ENCODE measurements at places on chromosomes 12 and 14.

DNA sequence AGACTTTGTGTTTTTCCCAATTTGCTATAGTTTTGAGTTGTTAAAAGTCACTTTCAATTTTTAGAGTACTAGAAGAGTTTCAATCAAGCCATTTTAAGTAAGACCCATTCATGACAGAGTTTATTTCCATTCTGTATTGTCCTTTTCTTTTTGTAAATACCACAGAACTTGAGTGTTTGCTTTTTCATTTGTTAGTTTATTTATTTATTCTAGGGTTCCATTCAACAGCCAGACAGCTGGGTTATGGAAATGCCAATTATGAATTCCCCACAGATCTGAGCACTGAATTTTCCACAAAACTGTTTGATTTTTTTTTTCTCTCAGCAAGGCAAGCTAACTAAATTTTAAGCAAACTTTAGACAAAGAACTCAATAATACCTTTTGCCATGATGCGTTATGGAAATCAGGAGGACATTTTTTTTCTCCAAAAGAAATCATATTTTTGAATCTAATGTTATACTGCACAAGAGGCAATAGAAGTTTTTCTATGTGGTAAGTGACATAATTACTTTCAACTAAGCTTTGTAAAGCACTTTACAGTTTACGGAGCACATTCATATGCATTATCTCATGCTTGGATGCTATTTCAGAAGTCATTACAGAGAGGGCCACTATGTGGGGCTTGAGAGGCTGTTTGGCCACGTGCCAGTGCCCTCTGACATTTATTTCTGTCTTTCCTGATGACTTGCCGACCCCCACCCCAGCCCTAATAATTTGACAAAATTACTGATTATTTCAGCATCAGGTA lies 181.5 kb downstream of the VRK1 start:
- no peak for DNase-seq

GRCh38 chr14:90600619-90601018 lies 203.8 kb downstream of the CALM1 start:
- no peak for DNase-seq

DNA sequence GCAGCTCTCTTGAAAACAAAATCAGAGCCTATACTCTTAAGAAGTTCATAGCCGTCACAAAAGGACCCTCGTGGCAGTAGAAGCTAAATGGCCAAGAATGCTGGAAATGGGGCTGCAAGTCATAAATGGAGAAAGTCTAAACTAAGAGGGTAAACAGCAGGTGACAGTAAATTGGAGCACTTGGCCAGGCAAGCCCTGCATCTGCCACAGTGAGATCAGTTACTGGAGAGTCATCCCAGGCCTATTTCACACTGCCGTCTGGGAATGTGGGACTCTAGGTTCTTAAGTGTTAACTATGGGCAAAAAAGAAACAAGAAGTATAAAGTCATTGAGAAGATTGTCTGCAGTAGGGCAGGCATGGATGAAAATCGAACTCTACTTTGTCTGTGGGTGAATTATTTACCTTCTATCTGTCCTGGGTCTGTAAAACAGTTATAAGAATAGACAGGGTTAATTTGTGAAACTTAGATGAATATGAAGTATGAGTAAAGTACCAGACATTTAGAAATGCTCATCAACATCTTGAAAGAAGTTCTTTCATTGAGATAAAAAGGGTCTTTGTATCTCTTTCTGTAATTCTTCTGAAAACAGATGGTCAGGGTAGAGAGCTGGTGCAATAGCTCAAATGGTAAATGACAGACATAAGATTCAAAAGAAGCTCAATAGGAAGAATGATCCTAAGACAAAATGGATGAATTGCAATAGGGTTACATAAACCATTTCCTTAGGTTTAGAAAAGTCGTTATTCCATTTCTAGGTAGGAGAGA lies 792.5 kb downstream of the DIO2 start:
- DNase-seq = no peak

DNA sequence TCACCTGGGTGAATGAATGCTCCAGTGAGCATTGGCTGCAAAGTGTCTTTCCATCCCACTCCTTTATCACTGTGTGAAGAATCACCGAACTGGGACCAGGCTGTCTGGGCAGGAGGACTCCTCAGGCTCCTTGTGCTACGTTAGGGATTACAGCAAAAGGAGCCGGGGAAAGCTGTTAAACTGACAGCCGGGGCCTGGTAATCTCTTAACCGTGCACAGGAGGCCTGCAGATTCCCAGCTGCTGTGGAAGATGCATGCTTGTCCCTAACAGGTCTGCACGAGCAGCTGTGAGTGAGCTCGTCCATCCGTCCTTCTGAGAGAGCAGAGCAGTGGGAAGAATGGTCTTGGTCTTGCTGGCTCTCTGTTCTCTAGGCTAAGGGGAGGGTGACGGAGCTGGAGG lies 231.5 kb downstream of the AACS start:
- DNase-seq = no peak

DNA sequence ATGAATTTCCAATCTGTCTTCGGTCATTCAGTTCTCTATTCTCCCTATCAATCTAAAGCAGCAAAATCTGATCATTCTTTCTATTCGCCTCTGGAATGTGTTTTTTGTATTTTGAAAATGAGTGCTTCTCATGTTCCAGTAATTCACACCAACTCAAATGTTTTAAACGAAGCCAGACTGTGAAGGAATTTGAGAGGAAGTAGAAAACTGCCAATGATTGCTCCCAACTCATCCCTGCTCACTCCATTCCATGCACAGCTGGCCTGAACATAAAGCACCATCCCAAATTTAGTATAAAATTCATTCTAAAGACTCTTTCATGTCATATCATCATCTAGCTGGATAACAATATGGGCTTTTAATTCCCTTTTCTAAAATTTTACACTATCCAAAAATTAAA lies 123.8 kb downstream of the DUSP6 start:
- DNase-seq = no peak

DNA sequence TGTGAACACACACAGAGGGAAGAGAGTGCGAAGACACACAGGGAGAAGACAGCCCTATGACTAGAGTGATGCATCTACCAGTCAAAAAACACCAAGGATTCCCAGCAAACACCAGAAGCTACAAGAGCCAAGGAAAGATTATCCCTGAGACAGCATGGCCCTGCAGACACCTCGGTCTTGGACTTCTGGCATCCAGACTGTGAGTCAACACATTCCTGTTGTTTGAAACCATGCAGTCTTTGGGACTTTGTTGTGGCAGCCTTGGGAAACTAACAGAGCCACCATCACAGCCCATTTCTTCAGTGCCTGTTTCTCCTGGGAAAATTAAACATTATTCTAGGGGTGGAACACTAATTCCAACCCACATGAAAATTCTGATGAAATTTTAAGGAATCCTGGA lies 220.6 kb downstream of the GXYLT1 start:
- no peak for DNase-seq

All from substantia nigra (tissue), 51 donors.